ENCODE measurements at places on chromosomes 12 and 14.

- no peak for DNase-seq
Observed at GRCh38 chr14:22752422-22752821, 14.1 kb upstream of the OXA1L start.

DNA sequence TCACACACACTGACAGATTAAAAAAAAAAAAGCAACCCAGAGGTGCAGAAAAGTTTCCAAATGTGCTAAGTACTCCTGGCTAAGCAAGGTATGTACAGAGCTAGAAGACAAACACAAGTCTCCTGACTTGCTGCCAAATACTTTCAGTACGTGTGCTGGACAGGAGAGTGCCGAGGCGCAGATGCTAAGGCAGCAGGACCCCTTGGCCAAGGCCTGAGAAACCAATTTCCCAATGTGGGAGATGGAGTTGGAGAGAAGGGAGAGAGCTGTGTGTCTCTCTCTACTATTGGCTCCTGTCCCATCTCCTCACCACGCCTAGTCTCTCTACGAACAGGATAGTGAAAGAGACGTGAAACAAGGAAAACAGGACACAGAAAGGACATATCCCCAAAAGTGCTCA lies 5.3 kb downstream of the SPRYD3 start:
- DNase-seq = no peak

- no peak for DNase-seq
Observed at GRCh38 chr14:59013672-59014298, 174.7 kb upstream of the DAAM1 start.

DNA sequence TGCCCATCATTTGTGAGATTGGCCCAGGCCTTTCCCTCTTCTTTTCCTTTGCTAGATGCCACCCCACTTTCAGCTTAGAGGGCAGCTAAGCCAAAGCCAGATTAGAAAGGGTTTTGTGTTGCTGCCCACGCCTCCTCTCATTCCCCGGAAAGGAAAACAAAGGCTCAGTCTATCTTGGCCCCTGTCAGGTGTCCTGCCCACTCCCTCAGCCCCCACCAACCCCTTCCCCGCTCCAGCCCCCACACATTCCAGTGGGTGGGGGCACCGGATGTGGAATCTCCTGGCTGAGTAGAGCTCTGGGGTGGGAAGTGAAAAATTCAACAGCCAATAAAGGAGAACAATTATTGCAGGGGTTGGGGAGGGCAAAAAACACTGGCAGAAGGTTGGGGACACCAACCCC lies 2.2 kb downstream of the BLOC1S1 start:
- DNase-seq = no peak

GRCh38 chr14:74413627-74414026 lies 12.4 kb downstream of the SYNDIG1L start:
- DNase-seq = no peak

- DNase-seq = no peak
Observed at GRCh38 chr14:20440465-20440864, 4.5 kb upstream of the KLHL33 start.

DNA sequence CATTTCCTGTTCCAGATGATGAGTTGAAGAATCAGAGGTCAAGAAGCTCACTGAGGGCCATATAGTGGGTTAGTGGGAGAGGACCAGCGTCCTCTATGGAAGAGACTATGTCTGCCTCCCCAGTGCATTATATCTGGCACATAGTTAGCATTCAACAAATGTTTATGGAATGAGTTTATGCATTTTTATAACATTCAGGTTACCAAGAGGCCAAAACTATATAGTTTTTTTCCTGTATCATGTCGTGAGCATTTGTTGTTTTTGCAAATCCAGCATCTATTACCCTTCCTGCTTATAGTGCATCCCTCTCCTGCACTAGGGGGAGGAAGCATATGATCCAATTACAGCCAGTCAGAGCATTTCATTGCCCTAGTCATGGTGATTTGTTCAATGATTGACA lies 60.6 kb downstream of the SUDS3 start:
- DNase-seq = no peak

GRCh38 chr14:61733972-61734371 lies 28.2 kb upstream of the SNAPC1 start:
- DNase-seq = no peak

DNA sequence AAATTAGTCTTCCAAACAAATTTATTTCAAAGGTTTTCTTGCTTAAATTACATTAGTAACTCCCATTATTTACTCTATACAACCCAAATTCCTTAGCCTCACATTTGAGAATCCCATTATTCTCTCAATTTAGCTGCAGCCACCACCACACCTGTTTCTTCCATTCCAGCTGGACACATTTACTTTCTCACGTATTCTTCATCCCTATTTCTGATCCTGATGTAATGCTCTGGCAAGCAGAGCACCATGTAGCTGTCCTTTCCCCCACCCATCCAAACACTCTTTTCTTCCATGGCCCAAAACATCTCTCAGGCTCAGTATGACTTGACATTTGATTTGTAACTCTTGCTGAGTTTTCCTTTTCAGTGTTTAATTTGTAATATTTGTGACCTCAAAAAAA lies 240.2 kb upstream of the CLEC14A start:
- no peak for DNase-seq

GRCh38 chr12:19388131-19388549 lies 51.2 kb upstream of the AEBP2 start:
- DNase-seq = no peak
